ENCODE measurements at places on chromosomes 6 and 20.

DNA sequence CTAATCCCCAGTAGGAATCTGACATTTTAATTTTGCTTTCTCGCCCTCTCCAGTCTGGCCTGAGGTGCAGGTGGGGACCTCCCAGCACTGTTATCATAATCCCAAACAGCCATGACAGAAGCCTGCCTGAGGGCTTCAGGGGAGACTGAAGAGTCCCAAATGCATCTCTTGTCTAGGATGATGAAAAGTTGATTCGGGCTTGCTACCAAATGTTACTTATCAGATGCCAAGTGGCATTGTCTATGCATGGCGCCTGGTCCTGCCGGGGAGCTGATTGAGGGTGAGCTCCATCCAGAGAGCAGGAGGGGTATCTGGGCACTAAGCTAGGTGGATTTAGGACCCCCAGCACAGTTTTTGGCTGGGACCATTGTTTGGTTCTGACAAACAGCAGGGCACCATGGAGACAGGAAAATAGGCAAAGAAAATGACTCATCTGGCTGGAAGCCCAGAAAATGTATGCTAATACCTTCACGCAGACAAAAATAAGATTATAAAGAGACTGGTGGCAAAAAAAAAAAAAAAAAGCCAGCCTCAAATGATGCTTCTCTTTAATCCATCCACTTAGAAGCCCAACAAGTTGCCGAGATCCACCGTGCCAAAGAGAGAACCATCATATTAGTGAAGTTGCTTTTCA is 513.7 kb upstream of the SULF2 start:
- peak; percentile 25 for DNase-seq

GRCh38 chr6:47722194-47722593 is 23.8 kb downstream of the ADGRF4 start:
- DNase-seq, result no peak

DNA sequence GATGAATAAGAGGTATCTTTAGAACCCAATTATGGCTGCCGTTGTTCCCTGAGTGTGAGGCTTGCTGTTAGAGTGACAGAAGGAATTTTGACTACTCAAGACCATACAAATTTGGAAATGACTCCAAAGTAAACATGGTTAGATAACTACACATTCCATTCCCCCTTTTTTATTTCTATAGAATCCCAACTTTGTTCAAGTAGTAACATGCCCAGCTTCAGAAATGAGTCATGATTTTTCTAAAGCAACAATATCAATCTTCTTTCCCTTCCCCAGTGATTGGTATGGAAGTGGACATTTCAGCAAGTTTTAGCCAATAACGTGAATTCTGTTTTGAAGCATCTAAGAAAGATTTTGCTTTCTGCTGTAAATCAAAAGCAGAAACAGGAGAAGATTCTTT is 37.8 kb downstream of the HCRTR2 start:
- DNase-seq, result no peak

DNA sequence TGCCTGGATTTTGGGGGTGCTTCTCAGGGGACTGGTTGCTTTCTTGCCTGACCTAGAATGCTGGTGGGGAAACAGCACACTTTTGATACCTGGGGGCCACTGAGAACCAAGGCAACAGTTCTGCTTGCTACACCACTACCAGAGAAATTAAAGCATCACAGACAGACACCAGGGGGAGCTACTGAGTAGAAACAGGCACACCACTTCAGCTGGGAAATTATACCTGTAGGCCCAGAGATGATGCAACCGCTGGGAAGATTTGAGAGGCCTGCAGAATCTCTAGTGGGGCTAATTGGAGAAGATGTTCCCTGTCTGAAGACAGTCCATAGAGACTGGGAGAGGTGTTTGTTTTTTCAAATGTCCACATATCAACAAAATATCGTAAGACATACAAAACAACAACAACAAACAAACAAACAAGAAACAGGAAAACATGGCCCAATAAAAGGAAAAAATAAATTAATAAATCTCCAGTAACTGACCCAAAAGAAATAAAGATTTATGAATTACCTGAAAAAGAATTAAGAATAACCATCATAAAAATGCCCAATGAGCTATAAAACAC is 129.4 kb upstream of the RIN2 start:
- DNase-seq, result no peak

DNA sequence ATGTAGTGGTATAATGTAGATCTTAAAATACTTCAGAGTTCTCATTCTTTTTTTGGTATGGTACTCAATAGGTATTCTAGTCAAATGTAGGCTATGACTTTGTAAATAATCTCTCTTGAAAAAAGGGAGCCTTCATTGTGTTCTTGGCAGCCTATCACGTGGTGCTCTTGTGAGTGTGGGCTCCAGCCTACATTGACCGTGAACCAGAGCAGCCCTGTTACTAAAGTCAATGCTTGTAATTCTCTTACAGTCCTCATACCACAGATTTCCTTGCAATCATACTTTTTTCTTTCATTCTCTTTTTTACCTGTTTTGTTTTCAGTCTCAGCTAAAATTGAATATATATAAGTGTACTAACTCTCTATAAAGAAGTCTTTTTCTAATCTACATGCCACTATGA is 31.1 kb downstream of the ARID1B start:
- DNase-seq, result no peak

DNA sequence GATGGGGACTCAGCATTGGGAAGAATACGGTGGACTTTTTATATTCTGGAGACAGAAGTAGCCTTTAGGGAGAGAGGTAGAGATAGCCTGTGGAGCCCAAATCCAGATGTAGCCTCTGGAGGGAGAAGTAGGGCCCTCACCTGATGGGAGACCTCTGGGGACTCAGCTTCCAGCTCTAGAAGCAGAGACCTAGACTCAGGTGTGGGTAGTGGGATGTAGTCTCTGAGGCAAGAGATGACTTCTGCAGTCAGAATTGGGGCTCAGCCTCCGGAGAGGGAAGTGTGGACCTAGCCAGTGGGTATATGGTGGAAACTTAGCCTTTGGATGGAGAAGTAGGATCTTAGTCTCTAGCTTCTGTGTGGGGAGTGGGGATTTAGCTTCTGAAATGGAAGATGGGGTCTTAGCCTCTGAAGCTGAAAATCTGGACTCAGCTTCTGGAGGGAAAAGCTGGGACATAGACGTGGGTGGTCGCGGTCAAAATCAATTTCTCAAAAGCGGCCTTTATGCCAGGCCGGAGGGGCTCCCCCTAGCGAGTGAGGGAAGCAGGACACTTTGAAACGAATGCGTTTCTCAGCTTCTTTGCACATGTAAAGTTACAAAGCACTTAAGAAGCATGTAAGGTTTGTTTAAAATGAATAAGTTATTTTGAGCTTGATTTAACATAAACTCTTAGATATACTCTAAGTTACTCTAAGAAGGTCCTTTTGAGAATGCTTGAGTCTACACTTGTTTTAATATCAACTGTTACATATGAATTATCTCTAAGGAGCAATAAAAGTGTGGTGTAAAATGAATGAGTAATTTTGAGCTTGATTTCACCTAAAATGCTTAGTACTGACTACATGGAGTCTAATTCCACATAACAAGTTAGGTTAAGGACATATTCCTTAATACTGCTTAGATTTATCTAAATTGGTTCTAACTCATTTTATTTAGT is 12.9 kb upstream of the ZNF343 start:
- peak; percentile 14 for DNase-seq

GRCh38 chr6:96276856-96277255 is 244.8 kb upstream of the UFL1 start:
- no peak for DNase-seq

GRCh38 chr6:80676386-80676785 is 569.9 kb downstream of the BCKDHB start:
- no peak for DNase-seq

DNA sequence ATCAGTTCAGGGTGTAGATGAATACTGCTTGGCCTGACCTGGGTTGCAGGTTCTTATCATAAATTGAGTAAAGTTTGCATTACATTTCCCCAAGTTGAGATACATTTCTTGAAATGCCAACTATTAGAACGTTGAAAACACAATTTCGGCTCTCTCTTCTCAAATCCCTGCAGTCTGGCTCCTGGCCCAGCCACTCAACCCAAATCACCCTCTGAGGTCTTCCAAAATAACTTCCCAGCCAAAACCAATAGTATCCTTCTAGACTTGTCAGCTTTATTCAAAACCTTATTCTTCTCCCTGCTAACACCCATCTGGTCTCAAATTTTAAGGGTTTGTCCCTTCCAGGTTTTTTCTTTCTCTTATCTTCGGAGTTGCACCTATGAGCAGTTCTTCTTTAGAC is 263.6 kb downstream of the EYA4 start:
- no peak for DNase-seq

DNA sequence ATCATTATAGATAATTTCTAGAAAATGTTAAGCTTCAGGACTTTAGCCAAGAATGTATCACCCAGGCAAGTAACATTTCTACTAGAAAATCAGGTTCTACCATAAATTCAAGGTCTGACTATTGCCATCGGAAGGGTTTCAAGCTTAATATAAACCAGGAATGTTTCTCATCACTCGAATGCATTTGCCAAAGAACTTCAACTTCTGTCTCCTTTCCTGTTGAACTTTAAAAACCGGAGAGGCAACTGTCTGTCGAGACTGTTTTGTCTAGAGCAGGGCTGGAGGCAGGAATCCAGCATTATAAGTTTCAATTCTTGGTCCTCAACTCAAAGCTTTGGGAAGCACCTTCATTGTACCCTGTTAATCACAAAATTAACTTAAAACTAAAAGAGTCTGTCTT is 264.7 kb downstream of the ZNF217 start:
- DNase-seq, result no peak

GRCh38 chr20:32642257-32643046 is 31.3 kb downstream of the C20orf203 start:
- no peak for DNase-seq

- DNase-seq, result no peak
These were observed 382.9 kb upstream of the IRAK1BP1 start for GRCh38 chr6:78484198-78485064.

- DNase-seq, result no peak
These were observed 75.2 kb upstream of the IYD start for GRCh38 chr6:150293423-150294173.

- no peak for DNase-seq
These were observed 3.7 kb upstream of the BICRAL start for GRCh38 chr6:42778122-42778521.

GRCh38 chr20:59382907-59383306 is 82.5 kb downstream of the EDN3 start:
- no peak for DNase-seq

DNA sequence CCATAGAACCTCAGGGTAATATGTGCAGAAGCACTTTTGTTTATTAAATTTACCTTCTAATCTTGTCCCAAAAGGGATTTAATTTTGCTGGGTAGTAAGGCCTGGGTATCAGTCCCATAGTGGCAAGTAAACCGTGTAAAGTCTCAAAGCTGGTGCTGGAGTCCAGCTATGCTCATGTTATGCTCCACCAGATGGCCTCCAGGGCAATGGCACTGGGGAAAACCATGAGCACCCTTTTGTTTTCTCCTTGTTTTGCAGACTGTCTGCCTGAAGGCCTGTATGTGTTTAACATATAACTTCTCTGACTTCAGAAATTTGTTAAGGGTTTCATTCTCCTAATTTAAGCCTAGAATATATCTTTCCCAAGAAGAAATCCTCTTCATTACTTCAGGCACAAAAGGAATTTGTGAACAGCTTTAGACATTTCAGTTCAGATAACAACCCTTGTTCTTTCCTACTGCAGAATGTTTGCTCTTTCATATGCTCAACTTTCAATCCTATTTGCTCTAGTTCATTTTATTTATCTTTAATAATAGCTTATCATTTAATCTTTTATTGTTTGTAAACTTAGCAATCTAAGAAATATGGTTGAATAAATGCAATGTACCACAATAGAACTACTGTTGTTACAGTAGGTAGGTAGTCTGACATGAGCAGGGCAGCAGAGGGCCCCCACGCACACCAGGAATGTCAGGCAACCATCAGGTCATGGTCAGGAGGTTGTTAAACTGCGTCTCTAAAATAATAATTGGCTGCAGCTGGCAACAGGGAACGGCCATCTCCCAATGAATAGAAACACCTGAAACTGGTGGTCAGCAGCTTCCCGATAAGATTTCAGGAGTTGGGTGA is 162.8 kb downstream of the TENT5A start:
- no peak for DNase-seq

- no peak for DNase-seq
These were observed 261.0 kb upstream of the THEMIS start for GRCh38 chr6:128161839-128162238.

- no peak for DNase-seq
These were observed 41.5 kb upstream of the FNDC1 start for GRCh38 chr6:159127701-159128100.

DNA sequence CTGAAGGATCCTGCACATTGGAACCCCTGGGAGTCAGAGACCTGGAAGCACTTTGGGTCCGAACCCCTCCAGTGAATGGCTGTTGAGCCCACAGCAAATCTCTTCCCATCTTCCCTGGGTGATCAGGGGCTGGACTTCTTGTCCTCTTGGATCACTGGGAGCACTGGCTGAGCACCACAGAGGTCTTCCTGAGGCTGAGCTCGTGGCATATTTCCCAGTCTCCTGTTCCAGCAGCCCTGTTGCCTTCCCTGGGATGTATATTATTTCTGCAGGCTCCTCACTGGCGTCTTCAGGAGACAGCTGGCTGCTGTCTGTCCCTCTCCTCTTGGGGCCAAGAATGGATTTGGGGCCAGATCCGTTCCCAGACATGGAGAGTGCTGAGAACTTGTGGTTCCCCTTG is 43.4 kb downstream of the PTK7 start:
- no peak for DNase-seq

DNA sequence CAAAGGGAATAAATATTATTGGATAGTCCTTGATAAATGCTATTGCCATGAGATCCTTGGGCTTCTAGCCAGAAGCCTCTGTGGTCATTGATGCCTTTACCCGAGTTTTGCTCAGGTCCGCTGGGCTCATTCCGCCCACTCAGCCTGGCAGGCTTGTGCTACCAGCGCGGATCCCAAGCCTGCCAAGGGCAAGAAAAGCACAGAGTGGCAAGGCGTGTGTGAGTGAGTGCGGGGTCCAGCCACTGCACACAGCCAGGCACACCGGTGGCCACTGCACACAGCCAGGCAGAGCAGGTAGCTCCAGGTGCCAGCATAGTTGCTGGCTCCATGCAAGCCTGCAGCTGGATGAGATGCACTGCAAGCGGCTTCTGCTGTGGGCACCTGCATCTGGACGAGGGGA is 38.7 kb downstream of the STK38 start:
- no peak for DNase-seq

- DNase-seq, result no peak
These were observed 365.9 kb downstream of the RNF144B start for GRCh38 chr6:18753076-18753475.

DNA sequence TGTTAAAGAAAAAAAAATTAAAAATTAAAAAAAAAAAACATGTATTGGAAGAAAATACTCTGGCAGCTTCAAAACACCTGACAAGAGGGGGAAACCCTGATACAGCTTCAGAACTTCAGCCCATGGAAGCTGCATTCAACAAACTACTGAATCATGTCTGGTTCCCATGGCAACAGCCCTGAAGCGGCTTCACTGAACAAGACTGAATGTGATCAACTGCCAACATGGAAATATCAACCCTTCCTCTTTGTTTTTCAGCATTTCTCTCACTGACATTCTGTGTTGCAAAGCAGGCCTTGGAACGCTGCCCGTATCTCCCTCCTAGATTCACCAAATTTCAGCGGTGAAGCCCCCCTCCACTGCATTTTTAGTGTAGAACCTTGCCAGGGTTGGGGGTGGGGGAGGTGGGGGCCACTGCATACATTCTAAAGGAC is 91.3 kb upstream of the SHLD1 start:
- DNase-seq, result no peak

GRCh38 chr6:17305219-17306001 is 24.2 kb downstream of the RBM24 start:
- DNase-seq, result no peak

Measured in SW 1271 (cell line).